SW 1271 (cell line): ENCODE measurements at places on chromosomes 5 and 9.

GRCh38 chr5:78064941-78065472 lies 229.5 kb downstream of the AP3B1 start:
- no peak for DNase-seq

DNA sequence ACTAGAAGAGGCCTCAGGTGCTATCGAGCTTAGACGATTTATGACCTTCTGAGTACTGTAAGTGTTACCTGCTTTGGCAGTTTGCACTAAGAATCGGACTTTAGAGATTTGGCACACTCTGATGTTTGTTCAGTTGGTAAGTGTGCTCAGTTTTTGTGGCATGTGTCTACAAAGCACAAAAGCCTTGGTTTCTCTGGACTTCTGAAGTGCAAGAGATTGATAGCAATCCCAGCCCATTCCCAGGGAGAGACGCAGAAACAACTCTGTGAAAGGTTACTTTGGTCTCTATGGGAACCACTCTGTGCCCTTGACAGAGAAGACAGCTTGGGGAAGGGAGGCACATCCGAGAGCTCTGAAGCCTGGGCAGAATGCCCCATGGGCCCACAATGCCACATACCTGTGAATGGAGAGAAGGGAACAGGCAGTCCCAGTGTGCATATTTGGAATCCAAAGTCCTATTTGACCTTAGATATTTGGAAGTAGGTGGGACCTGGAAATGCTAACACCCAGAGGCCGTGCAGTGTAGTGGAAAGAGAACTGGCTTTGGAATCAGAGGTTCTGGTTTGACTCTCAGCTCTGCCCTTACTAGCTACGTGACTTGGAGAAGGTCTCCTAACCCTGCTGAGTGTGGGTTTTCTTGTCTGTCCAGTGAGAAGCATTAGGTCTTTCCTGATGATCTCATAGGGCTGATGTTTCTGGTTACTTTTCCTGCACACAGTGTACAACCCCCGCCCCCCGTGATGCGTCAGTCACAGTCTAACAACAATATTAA lies 194.3 kb upstream of the VLDLR start:
- DNase-seq = no peak

DNA sequence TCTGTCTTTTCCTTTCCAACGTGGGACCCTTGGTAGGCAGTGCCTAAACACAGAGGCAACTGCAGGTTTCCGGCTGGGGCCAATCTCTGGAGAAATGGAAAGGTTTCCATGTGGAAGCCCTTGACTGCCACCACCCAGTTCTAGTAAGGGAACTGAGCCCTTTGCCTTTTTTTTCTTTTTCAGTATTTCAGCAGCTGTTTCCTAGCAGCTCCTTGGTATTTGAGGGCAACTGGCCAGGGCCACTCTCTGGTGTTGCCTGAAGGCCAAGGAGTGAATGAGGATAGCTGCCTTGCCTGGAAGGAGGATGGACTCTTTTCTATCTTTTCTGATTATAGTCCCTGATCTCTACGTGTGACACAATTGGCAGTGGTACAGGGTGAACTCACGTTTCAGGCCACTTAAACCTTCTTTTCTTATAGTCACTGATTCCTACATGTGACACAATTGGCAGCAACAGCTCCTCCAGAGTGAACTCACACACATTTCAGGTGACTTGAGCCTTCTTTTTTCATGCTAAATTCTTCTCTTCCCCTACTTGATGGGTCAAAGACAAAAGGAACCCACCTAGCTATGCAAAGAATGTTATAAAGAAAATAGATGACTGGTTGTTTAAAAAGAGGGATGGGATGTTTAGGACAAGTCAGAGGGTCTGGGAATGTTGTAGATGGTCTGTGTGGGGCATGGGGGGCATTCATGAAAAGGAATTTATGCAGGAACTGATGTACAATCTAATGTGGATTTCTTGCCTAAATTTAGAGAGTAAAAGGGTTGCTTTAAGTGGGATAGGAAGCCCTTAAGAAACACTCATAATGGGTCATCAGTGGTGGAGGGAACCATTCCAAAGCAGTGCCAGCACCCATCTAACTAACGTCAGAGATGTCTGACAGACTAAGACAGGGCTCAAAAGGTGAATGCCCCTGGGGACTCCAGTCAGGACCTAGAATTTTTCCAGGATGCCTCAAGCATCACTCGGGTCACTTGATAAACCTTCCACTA lies 190.1 kb downstream of the TMEM232 start:
- no peak for DNase-seq

DNA sequence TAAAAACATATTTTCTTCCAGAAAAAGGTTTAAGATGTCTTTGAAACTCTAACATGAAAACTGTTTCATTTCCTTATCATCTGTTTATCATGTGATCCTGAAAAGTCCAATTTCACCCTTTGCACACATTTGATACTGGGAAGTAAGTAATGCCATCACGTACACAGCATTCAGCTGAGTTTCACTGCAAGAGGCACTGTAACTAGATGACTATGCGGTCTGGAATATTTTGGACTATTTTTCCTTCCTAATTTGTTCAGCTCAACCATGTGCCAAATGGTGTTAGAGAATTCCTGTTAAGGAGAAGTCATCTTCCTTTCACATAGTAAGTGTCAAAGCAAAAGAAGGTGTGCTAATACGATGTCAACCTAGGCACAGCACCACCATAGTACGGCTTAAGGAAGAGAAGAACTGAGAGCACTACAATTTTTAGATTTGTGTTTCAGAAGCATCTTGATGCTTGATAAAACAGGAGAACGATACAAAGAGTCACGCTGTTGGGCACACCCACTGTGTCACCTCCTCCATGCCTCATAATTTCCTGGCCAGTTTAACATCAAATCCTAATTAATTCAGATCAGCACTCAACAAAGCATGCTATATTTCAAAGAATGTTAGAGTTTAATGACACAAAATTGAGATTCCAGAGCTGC lies 77.5 kb downstream of the GNAQ start:
- no peak for DNase-seq

DNA sequence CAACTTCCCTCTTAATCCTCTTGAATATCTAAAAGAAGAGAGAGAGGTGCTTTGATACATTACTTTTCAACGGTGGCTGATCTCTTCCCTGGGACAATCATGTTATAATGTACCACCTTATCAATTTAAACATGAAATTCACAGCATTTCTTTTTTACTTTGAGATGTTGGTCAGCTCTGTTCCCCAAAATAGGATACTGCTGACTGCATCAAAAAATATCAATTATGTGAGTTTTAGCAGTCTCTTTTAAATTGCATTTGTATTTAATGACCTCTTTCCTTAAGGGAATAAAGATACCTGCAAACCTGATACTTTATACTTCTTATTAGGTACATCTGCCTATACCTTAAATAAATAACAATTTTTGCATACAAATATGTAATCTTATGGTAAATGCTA lies 58.4 kb upstream of the MARCHF11 start:
- no peak for DNase-seq

- DNase-seq = no peak
Measured at GRCh38 chr5:103598997-103599566, 36.5 kb upstream of the NUDT12 start.

DNA sequence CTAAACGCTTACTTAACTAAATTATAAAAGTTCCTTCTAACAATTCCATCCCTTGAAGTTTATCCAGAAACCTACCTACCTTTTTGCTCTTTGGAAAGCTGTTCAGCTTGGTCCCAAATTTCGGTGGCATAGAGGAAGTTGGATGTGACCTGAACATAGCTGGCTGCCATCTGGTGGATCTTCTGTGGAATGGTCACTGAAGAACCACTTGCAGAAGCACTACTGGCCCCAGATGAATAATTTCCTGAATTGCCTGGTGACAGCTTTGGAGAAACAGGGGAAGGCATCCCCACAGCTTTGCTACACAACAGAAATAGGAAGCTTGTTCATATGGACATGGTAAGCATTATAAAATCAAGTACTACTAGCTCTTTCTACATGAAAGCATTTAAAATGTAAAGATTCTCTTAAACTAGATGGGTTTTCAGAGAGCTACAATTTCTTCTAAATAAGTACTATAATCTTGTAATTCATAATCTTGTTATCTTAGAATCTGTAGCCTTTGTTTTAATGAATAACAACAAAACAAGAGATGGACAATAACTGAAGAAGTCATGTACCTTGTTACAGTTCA lies 9.9 kb downstream of the LEAP2 start:
- DNase-seq = peak; percentile 77

DNA sequence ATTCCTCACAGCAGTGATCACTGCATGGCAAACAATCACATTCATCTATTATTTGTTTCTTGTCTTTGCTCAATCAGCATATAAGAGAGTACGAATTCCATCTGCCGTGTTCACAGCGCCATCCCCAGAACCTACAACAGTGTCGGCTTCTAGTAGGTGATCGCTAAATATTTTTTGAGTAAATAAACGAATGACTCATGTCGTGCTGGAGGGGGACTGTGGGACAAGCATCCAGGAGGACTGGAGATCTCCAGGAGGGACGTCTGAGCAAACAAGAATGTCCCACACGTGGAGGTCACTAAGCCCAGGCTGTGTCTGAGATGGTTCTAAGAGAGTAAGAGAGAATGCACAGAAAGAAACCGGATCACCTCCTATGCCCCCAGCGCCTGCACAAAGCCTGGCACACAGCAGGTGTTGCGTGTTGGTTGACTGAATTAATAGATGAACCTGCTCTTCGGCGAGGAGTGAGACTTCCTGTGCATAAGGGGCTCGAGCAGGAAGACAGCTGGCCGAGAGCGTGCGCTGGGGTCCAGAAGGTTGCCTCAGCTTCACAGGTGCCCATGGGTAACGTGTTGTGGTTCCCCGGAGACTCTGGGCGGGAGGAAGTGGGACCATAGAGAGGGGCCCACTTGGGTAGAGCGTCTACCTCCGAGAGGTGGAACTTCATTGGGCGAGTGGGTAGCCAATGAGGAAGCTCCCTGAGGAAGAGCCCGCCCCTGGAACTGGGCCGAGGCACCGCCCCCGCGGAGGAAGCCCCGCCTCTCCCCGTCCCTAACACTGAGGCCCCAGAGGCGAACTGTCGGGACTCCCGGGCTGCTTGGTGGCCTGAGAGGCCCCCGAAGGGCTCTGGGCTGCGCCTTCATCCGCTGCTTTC lies 193.0 kb downstream of the MELK start:
- no peak for DNase-seq

DNA sequence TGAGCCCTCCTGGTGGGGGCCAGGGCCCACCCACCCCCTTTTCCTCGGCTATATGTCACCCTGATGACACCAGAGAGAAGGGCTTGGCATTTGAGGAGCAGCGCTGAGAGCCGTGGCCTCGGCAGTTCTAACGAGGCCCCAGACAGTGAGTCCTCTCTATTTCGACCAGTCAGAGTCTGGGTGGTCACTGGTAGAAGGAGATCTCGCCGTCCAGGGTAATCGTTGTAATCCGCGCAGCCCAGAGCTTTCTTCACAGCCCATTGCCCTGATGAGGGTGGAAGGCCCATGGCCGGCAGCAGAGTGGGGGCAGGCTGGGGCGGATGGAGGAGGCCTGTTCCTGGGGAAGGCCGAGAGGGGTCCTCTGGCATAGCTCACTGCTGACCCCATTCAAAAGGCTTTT lies 70.2 kb downstream of the PSMB7 start:
- no peak for DNase-seq

- no peak for DNase-seq
Measured at GRCh38 chr9:114193090-114193489, 37.8 kb downstream of the COL27A1 start.

DNA sequence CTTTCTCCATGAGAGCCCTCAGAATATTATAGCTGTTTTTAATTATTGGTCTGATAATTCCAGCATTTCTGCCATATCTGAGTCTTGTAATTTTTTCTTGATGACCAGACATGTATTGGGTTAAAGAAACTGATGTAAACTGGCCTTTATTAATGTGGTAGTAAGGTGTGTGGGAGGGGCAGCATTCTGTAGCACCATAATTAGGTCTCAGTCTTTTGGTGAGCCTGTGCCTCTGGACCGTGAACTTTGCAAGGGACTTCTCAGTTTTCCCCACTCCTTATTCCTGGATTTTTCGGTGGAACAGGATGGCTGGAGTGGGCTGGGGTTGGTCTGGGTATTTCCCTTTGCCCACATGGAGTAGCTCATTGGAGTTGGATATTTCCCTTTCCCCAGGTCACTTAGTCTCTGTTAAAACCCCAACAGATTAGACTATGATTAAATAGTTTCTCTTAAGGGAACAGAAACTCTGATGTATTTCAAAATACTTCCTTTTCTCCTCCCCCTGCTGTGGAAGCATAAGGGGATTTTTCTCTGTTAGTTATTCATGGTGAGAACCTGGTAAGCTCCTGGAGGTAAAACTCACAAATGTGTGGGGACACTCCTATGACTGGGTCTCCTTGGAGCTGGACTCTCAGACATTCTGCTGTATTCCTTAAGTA lies 52.4 kb downstream of the FSD1L start:
- DNase-seq = no peak

- DNase-seq = peak; percentile 95
Measured at GRCh38 chr9:107755246-107755645, 265.7 kb upstream of the KLF4 start.

- peak; percentile 77 for DNase-seq
Measured at GRCh38 chr5:91381239-91381773, 1.8 kb downstream of the ARRDC3 start.
